Left renal pelvis (tissue), 4 donors: ENCODE measurements at places on chromosomes 13 and 19. TPM values are rescaled to one million over a fixed set of nuclear protein-coding genes. Genes with fewer than 3 reads are reported as not detected.

DNA sequence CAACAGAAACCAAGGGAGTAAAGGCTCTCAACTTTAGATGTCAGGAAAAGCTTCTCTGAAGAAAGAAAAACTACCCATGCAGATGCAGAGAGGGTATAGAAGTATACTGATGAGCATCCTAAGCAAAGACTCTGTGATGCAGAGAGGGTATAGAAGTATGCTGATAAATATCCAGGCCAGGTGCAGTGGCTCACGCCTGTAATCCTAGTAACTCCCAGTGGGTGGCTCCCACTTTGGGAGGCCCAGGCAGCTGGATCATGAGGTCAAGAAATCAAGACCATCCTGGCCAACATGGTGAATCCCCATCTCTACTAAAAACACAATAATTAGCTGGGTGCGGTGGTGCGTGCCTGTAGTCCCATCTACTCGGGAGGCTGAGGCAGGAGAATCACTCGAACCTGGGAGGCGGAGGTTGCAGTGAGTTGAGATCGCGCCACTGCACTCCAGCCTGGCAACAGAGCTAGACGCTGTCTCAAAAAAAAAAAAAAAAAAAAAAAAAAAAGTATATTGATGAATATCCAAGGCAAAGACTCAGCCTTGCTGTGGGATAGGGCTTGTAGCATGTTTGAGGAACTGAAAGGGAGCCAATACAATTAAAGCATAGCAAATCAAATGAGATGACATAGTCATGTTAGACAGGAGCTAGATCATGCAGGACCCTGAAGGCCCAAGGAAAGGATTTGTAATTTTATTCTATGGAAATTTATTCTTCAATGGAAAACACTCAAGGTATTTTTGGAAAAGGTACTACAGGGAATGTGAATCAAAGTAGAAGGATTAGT, 14.9 kb downstream of the UBL3 start:
- DNase-seq = no peak

Gene TEX29
- 0.48 TPM for polyA plus RNA-seq

Gene CGB1
- not detected for polyA plus RNA-seq

DNA sequence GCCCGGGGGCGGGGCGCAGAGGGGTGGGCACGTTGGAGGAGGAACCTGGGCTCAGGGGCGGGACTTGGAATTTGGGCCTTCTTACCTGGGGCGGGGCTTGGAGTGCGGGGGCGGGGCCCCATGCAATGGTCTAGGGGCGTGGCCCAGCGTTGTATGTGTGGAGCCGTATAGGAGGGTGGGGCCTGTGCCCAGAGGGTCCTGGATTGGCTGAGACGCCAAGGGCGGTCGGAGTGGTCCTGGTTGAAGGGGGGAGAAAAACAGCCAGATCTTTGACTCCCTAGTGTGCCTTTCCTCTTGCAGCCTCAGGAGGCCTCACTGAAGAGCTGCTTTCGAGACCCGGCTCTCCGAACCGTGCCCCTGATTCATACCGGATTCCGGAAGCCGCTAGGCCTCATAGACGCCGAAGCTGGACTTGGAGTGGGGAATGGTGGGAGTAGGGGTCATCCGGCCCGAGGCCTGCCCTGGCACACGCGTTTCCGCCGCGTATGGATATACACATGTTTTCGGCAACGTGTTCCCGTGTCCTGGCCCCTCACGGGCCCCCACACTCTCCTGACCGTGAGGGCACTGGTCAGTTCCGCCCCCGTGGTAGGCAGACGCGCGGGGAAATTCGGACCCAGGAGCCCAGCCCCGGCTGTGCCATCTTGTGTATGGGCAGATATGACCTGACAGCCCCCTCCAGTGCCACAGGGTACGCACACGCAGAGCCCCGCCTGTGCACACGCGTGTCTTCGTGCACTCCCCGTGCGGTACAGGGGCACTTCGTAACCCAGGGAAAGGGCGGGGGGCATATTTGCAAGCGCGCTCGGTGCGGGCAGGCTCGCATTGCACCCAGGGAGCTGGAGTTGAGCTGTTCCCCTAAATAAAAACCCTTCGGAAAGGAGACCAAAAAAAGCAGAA, 661 bp upstream of the PRR12 start:
- peak; percentile 90 for DNase-seq

DNA sequence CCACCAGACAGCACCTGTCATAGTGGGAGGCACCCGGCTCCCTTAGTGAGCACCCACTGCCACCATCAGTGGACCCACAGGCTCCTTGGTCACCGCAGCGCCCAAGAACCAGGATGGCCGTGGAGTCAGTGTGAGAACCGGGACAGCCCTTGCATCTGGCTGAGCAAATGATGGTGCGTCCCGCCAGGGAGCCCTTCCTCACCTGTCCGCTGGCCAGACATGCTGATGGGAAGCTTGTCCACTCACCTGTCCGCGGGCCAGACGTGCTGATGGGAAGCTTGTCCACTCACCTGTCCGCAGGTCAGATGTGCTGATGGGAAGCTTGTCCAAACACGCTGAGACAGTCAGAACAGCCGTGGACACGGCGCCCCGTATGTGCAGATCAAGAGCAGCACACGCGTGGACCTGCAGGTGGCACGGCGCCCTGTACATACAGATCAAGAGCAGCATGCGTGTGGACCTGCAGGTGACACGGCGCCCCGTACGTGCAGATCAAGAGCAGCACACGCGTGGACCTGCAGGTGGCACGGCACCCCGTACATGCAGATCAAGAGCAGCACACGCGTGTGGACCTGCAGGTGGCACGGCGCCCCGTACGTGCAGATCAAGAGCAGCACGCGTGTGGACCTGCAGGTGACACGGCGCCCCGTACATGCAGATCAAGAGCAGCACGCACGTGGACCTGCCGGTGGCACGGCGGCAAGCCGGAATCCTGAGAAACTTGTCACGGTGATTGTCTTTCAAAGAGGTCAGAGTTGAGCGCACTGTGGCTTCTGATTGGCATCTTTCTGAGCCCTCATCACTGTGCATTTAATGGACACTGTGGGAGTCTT, 40.7 kb upstream of the DCUN1D2 start:
- DNase-seq = no peak

Gene PGLYRP1
- 0.44 TPM for polyA plus RNA-seq
